Astrocyte of the hippocampus (primary cell): ENCODE measurements at places on chromosomes 3 and 15.

GRCh38 chr15:90142216-90143165 lies 40.2 kb upstream of the IDH2 start:
- DNase-seq = no peak

DNA sequence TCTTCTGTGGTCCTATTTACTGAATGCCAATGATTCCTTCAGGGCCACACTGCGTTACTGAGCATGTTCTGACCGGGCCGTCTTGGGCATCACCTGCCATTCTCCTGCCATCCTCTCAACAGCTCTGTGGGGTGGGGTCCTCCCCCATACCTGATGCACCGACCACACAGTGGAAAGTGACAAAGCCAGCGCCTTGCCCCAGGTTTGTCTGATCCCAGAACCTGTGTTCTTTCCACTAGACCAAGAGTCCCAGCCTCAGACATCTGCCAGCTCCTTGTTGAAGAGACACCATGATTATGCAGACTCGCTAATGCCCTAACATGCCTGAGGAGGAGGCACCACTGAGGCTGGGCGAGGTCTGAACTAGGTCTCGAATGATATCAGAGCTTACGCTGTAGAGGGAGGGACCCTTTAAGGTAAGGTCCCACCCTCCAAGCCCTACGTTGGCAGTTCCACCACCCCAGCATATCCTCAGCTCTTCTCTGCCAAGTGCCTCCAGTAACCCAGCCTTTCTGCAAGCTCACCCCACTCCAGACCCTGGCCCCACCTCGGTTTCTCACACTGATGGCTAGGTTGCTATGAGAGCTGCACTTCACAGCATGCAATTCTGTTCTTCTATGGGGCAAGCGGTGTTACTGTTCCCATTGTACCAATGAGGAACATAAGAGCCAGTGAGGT lies 29.8 kb upstream of the PLXNA1 start:
- no peak for DNase-seq

- no peak for DNase-seq
These were observed 11.1 kb downstream of the GPR176 start for GRCh38 chr15:39909007-39909406.

- peak; percentile 51 for DNase-seq
These were observed 2.3 kb downstream of the PHLDB2 start for GRCh38 chr3:111861391-111861790.

GRCh38 chr3:112333381-112334317 lies 693 bp downstream of the CD200 start:
- DNase-seq = peak; percentile 55

GRCh38 chr3:195207056-195207455 lies 63.9 kb downstream of the XXYLT1 start:
- no peak for DNase-seq

DNA sequence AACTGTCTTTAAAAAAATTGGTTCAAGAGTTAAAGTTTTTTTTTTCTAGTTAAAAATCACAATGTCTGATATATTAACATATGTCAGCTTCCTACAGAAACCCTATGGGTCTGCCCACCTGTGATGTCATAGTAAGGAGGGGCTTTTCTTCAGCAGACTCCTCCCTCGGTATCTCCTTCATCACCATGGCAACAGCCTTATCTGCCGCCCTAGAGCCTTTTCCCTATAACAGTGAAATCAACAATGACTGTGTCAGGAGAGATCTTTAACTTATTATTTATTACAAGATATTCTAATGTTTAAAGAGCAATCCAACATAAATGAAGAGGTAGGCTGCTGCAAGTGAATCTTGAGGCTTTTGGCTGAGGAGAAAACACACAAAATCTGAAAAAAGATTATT lies 138.7 kb downstream of the PEX5L start:
- peak; percentile 23 for DNase-seq

- no peak for DNase-seq
These were observed 230.6 kb upstream of the PEX5L start for GRCh38 chr3:180267202-180267843.

- no peak for DNase-seq
These were observed 21.3 kb downstream of the RGMA start for GRCh38 chr15:93067649-93068085.

- DNase-seq = no peak
These were observed 771.2 kb upstream of the ARRDC4 start for GRCh38 chr15:97189162-97189780.

GRCh38 chr3:159884661-159885402 lies 103.8 kb upstream of the IL12A start:
- DNase-seq = peak; percentile 64

DNA sequence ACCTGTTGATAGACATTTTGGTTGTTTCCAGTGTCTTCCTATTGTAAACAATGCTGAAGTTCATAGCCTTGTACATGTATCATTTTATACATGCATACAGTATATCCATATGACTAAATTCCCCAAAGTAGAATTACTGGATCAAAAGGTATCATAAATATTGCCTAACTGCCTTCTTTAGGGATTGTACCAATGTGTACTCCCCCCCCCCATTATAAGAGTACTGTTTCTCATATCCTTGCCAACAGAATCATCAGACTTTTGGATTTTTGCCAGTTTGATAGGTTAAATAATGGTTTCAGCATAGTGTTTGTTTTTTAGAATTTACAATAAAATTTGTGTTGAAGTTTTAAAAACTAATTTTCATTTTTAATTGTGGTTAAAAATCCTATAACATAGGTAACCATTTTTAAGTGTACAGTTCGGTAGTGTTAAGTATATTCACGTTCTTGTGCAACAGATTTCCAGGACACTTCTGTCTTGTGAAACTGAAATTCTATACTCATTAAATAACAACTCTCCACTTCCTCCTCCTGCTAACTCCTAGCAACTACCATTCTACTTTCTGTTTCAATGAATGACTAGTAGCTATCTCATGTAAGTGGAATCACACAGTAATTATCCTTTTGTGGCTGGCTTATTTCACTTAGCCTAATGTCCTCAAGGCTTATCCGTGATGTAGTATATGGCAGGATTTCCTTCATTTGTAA lies 30.8 kb upstream of the MAP3K13 start:
- no peak for DNase-seq

- no peak for DNase-seq
These were observed 64.1 kb downstream of the VPS13C start for GRCh38 chr15:61996056-61996635.

GRCh38 chr15:49064281-49064653 lies 18.0 kb upstream of the SECISBP2L start:
- DNase-seq = no peak

- no peak for DNase-seq
These were observed 4.4 kb upstream of the PTPN23 start for GRCh38 chr3:47376393-47376792.

DNA sequence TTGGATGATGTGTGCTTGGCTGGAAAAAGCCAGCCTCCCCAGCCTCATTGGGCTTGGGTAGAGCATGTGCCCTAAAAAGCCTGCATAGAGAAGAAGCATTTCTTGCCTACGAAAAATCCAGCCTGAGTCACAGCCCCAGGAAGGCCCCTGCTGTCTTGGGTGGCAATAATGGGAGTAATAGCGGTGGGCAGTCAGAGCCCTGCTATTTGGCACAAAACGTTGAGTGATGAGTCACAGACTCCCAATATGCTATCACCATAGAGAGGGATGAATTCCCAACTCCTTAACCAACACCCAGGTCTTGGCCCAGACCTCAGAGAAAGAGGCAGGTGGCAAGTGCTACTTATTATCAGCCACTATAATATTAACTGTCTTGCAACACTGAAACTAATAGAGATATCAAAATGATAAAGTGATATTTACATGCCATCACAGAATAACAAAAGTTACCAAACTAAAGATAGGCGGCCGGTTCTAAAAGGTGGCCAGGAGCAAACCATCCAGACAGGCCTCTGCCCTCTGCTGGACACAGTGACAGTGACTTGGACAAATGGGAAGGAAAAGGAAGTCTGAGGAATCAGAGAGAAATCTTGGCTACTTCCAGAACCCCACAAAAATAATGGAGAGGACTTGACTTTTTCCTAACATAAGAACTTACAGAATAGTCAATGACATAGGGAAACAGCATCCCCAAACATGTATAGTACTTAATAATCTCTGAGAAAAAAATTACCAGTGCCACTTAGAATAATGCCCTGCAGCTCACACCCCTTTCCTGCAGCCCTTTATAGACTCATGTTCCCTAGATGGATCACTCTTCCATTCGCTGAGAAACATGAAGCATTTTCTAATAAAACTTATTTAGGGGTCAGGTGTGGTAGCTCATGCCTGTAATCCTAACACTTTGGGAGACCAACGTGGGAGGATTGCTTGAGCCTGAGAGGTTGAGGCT lies 51.9 kb upstream of the MUC13 start:
- peak; percentile 92 for DNase-seq

DNA sequence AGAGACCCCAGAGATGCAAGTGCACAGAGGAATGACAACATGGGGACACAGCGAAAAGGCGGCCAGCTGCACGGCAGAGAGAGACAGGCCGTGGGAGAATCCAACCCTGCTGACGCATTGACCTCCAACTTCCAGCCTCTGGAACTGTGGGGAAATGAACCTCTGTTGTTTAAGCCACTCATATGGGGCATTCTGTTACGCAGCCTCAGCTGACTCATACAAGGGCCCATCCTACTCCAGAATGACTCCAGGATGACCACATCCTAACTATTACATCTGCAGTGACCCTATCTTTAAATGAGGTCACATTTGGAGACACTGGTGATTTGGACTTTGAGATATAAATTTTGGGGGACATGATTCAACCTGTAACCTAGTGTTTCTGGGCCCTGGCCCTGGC lies 44.0 kb downstream of the KLF15 start:
- no peak for DNase-seq

DNA sequence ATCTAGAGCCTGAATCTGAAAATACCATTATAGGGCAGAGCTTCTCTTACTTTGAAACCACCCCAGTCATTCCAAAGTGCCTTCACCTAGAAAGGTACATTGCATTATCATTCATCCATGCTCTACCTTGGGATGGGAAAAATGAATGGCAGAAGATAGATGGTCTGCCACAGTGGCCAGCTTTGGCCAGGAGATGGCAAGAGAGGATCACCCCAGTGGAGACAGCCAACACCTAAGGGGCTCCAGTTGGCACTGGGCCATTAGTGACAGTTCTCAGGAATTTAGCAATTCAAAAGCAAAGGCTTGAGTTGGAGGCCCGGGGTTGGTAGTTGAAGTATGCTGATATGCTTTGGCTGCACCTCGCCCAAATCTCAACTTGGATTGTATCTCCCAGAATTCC lies 253.6 kb upstream of the MRPL3 start:
- no peak for DNase-seq

DNA sequence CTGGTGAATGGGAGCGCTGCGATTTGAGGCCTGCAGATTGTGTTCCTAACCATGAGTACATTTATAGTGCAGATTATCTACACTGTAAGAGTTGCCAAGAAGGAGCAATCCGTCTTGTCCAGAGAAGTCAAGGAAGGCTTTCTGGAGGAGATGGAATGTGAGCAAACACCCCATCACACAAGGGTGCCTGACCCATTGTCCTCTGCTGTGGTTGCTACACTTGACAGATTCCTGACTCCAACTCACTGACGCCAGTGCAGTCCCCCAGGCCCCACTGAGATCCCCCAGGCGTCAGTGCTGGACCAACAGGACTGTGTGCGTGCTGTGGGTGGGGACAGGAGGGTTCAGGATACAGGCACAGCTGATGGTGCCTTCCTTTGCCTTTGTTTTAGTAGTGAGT lies 135.9 kb upstream of the TPM1 start:
- no peak for DNase-seq

DNA sequence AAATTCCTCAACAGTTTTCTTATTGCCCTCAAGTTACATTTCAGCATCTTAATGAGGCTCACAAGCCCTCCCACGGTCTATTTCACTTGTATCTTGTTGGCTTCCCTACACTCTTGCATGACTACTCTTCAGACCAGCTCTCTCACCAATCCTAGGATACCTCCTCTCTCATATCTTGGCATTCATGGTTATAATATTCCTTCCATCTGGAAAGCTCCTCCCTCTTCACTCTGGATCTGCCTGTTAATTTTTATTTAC lies 8.5 kb upstream of the CCDC80 start:
- peak; percentile 92 for DNase-seq

DNA sequence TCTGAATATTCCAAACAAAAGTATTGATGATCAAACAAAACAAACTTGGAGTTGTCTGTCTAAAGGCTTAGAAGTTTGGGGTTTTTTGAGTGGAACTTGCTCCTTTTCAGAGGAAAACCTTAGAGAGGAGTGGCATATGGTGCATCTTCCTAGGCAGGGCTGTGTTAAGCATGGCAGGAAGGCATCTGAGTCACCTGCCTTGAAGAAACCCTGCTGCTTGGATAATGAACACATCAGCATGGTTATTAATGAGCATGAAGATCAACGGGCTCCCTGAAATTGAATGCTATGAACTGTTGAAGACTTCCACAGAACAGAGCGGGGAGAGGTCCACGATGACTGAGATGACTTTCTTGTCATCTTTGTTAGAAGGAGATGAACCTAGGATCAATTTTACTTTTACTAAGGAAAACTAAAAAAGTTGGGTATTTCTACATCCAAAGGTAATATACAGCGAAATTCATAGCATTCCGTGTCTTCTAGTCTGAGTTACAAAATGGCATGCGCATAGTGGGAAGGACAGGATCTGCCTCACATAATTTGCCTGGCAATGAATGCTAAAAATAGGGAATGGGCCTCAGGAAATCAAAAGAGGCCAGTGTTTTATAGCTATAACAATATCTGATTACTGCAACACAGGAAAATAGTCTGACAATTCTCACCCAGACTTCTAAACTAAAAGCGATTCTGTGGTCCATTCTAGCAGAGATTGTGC lies 11.6 kb upstream of the TMED3 start:
- DNase-seq = no peak

DNA sequence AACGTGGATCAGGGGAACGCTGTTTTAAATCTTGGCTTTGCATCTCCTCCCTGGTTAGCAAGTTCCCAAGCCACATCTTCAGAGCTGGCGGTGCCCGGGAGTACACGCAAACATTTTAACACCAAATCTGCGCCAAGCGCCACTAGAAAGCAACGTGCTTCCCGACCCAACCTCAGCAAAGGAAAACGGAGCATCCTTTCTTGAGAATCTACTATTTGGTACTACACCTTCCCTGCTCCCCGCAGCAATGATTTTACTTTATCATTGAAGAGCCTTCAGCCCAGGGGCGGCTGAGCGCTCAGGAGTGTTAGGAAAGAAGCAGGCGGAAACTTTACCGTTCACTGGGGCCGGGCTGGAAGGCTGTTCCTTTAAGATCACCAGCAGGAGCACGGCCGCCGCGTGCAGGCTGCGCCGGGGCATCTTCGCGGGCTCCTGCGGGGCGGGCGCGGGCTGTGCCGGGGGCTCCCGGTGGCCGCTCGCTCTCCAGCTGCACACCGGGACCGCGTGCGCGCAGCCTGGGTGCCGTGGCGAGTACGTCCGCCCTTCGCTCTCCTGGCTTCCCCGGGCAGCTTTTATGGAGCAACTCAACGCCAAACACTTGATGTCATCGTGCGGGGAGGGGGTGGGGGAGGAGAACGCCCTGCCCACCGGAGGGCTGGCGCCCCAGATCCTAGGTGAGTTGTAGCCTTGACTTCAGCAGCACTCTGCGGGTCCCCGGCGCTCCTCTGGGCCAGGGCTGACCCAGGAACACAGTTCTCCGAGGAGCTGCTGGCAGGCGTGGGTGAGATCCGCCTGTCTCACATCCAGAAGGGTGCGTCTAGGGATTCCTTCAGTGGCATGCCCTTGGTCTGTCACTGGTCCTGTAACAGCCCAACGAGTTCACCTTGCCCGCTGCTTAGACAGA lies at the start of gene CA12:
CA12 (minus strand) TSS at position 546 of the 904 bp plus-strand sequence; CDS start at position 420, 126 bp downstream.
- DNase-seq = peak; percentile 76

- no peak for DNase-seq
These were observed 47.5 kb upstream of the ARL14 start for GRCh38 chr3:160629491-160629890.

GRCh38 chr3:177816667-177817208 lies 619.5 kb upstream of the TBL1XR1 start:
- DNase-seq = peak; percentile 97
